NCI-H748 treated with DMSO at 0.1 percent for 48 hours (cell line): ENCODE measurements at places on chromosomes 11 and 22.

DNA sequence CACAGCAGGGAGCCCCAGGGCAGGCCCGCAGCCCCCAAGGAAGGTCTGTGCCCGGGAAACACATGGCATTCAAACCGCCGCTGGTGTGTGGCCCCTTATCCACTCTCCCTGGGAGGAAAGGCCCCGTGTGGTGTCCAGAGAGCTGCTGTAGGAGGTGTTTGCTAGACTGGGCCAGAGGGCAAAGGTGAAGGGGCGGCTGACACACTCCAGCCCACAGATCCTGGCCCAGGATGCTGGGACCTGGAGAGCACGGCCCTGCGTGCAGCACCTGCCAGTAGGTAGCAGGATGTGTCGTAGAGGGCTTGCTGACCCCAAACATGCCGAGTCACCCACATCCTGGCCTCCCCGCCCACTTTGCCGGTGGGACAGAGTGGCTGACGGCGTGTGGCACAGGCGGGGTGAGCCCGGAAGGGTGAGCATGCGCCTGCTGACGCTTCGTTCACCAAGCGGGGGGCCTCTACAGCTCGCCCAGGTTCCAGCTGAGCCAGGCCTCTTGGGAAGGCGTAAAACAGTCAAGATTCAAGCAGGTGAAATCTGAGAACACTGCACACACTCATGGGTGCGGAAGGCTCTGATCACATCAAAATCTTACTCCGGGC, 11.0 kb downstream of the OSBPL5 start:
- no peak for DNase-seq

DNA sequence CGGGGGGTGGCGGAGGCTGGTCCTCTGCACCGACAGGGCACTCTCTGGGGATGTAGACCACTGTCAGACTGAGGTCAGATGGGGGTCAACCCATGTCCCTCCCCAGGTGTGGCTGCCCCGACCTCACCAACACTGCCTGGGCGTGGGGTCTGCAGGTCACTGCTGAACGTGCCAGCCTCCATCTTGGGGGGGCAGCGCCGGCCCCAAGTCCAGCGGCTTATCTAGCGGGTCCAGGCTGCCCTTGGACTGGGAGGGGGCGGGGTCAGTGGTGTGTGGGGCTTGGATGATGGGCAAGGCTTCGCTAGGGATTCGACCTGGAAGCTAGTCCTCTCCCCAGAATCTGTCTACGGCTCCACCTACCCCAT, 178.2 kb downstream of the IGLL1 start:
- DNase-seq = no peak

GRCh38 chr11:70281156-70281609, 10.7 kb downstream of the PPFIA1 start:
- no peak for DNase-seq

GRCh38 chr11:60851327-60852104, 4.2 kb downstream of the PTGDR2 start:
- DNase-seq = no peak

DNA sequence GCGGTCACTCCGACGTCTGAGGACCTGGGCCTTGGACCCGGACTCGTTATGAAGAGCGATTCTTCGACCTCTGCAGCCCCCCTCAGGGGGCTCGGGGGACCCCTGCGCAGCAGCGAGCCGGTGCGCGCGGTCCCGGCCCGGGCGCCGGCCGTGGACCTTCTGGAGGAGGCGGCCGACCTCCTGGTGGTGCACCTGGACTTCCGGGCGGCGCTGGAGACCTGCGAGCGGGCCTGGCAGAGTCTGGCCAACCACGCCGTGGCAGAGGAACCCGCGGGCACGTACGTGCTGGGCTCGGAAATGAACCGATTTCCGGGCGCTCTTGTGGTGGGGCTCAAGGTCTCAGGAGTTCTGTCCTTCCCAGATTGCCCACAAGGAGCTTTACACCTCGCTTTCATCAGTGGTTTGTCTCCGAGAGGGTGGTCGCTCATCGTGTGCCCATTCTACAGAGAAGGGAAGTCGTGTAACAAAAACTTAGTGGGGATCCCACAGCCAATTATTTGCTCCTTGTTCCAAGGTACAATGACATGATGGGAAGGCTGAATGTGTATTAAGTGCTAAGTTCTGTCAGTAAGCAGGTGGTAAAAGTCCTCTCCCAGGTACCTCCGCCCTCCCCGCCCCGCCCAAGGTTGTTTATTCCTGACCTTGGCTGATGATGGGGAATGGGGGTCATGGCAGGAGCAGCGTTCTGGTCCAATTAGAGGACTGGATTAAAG, 695 bp downstream of the PEX26 start:
- DNase-seq = no peak

DNA sequence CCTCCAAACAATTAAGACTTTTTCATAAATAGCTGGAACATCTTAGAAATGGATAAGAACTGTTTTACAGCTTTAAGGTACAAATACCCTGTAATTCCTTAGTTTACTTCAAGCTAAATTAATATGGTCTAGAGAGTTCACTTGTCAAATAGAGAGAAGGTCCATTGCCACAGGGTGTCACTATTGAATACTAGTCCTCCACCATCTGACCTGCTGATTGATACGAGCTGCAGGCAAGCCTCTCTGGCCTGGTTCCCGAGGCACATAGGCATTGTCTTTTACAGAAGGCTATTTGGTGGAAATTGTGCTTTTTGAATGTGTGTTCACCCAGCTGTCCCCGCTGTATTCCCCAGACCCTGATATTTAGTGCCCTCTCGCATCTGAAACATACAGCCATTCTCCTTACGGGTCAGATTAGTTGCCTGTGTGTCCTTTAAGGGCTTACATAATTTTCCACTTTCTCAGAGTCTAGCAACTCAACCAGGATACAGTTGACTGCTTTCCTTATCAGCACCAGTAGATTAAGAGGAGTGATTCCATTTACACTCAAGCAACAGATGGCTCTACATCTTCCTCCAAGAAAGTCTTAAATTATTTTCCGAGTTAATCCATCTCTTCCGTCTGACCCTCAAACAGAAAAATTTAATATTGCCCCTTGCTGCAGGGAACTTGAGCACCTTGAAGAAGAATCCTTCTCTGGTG, 788.8 kb upstream of the FAT3 start:
- DNase-seq = no peak
